ENCODE measurements at places on chromosomes 4 and X. TPM values are rescaled to one million over a fixed set of nuclear protein-coding genes. Genes with fewer than 3 reads are reported as not detected.
A peak's percentile ranks its signal among the peaks of the same experiment; 100 is the strongest.

Gene FGF16
- not detected for total RNA-seq

Gene MAGEA2
- total RNA-seq, result not detected

Gene PCSK1N
- total RNA-seq, result 53.3 TPM

Gene STATH
- total RNA-seq, result not detected

Gene OCRL
- total RNA-seq, result 30.7 TPM

Gene CACNA1F
- total RNA-seq, result not detected

Gene KLHL34
- total RNA-seq, result 0.12 TPM

Gene FAAH2
- total RNA-seq, result 10.3 TPM

GRCh38 chr4:5709207-5709575 is 832 bp upstream of the EVC2 start:
- H3K4me1 ChIP-seq, result no peaks in the 10 kb centered on the region
- H3K27ac ChIP-seq, result no peak overlapping the region
- no peaks in the 10 kb centered on the region for H3K36me3 ChIP-seq
- DNase-seq, result no peak

GRCh38 chrX:97310373-97310772 is 426.7 kb downstream of the RPA4 start:
- no peak overlapping the region for H3K27ac ChIP-seq
- no peak overlapping the region for H3K4me3 ChIP-seq
- no peak for DNase-seq
- no peaks in the 10 kb centered on the region for H3K27me3 ChIP-seq
- peaks cover 11% of the 10 kb centered on the region for H3K4me1 ChIP-seq

DNA sequence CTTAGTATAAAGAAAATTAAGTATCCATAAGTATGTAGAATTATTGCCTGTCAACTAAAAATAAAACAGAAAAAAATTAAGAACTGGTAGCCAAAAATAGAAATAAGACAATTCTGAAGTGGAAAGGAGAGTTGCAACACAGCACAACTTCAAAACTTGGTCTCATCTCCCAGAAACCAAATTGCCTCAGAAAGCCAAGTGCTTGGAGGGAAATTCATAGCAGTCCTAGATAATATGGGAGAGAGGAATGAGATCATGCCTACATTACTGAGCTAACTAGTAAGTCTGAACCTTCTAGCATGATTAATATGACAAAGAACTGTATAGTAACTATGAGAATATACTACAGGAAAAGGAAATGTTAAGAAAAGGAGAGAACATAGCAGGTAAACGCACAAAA is 256.5 kb downstream of the LDB2 start:
- no peaks in the 10 kb centered on the region for H3K4me1 ChIP-seq
- no peaks in the 10 kb centered on the region for H3K36me3 ChIP-seq
- no peak overlapping the region for H3K27ac ChIP-seq
- no peak overlapping the region for H3K4me3 ChIP-seq
- DNase-seq, result no peak
- peaks cover 14% of the 10 kb centered on the region for H3K27me3 ChIP-seq

- no peaks in the 10 kb centered on the region for H3K36me3 ChIP-seq
- H3K4me3 ChIP-seq, result no peak overlapping the region
- H3K4me1 ChIP-seq, result no peaks in the 10 kb centered on the region
- DNase-seq, result no peak
- no peak overlapping the region for H3K27ac ChIP-seq
- no peaks in the 10 kb centered on the region for H3K27me3 ChIP-seq
Observed at GRCh38 chrX:45524296-45524695, 323.6 kb upstream of the DIPK2B start.

- peak overlapping the region; percentile 76 for H3K4me3 ChIP-seq
- peak; percentile 35 for DNase-seq
- H3K27me3 ChIP-seq, result no peaks in the 10 kb centered on the region
- peak overlapping the region; percentile 47 for H3K27ac ChIP-seq
Observed at GRCh38 chr4:15001248-15001868, 923 bp upstream of the CPEB2 start.

DNA sequence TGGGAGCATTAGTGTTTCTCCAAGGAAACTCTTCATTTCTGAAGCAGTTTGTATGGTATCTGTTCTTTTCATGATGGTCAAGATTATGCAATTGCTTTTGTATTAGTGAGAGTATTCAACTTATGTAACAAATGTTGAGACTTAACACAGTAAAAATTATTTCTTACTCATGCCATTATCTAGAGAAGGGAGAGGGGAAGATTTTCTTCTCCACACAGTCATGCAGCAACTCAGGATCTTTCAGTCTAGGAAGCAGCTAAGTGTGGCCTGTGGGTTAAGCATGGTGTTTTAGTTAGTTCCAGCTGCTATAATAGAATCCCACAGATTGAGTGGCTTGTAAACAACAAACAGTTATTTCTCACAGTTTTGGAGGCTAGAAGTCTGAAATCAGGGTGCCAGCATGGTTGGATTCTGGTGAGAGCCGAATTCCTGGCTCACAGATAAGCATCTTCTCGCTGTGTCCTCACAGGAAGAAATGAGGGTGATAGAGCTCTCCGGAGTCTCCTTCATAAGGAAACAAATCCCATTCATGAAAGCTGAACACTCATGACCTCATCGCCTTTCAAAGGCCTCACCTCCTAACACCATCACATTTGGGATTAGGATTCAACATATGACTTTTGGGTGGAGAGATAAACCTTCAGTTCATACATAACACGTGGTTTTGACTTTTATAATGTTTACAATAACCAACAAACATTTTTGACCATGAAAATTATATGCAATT is 101.2 kb downstream of the FRMPD4 start:
- DNase-seq, result no peak
- no peak overlapping the region for H3K27ac ChIP-seq
- no peaks in the 10 kb centered on the region for H3K27me3 ChIP-seq
- no peaks in the 10 kb centered on the region for H3K4me1 ChIP-seq

- no peak overlapping the region for H3K4me3 ChIP-seq
- H3K27ac ChIP-seq, result no peak overlapping the region
- no peaks in the 10 kb centered on the region for H3K36me3 ChIP-seq
- H3K27me3 ChIP-seq, result no peaks in the 10 kb centered on the region
Observed at GRCh38 chr4:169342906-169343564, 72.3 kb upstream of the SH3RF1 start.

- H3K4me3 ChIP-seq, result no peak overlapping the region
- no peaks in the 10 kb centered on the region for H3K4me1 ChIP-seq
- DNase-seq, result no peak
- H3K27ac ChIP-seq, result no peak overlapping the region
Observed at GRCh38 chr4:144450526-144450925, 195.4 kb upstream of the HHIP start.

DNA sequence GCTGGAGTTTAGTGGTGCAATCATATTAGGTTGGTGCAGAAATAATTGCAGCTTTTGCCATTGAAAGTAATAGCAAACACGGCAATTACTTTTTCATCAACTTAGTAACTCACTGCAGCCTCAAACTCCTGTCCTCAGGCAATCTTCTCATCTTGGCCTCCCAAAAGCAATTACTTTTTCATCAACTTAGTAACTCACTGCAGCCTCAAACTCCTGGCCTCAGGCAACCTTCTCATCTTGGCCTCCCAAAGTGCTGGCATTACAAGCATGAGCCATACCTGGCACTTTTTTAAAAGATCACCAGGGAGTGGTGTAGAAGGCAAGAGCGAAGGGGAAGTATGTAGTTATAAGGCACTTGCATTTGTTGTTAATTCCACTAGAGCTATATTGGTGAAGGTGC is 491.1 kb upstream of the ADGRL3 start:
- H3K27me3 ChIP-seq, result no peaks in the 10 kb centered on the region
- H3K4me1 ChIP-seq, result no peaks in the 10 kb centered on the region
- no peak for DNase-seq
- no peak overlapping the region for H3K4me3 ChIP-seq
- no peaks in the 10 kb centered on the region for H3K36me3 ChIP-seq

- H3K4me1 ChIP-seq, result no peaks in the 10 kb centered on the region
- peaks cover 4% of the 10 kb centered on the region for H3K36me3 ChIP-seq
Observed at GRCh38 chr4:40927074-40927473, 177.3 kb downstream of the NSUN7 start.

DNA sequence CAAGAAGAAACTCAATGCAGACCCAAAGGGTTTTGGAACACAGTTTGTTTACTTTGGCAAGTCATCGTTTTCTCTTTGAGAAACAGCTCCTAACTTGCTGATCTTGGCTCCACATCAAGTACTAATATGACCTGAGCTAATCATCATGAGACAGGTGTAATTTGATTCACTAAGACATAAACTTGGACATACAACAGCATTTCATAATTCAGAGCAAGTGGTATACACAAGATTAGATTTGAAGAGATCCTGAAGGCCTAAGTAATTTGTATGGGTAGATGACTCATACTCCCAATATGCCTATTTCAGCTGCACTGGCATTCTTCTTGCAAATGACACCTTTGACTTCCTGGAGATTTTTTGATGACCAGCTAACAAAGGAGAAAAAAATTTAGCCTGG is 1521.7 kb downstream of the RPA4 start:
- H3K27me3 ChIP-seq, result no peaks in the 10 kb centered on the region
- no peaks in the 10 kb centered on the region for H3K4me1 ChIP-seq
- no peak for DNase-seq
- H3K27ac ChIP-seq, result no peak overlapping the region

DNA sequence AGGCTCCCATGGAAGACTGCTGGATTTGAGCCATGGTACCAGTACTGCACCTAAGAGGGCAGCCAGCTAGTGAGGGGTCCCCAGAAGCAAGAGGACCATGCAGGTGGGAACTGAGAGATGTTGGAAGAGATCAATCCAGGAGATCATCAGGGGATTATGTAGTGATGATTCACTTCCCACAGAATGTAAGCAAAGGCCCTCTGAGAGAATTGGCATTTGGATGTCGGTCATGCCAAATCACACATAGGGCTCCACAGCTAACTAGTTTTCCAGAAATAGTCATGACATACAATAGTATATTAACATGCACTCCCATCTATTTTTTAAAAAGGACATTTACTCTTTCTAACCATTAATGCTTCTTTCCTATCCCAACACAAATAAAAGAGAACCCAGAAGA is 112.5 kb downstream of the RASGEF1B start:
- H3K27me3 ChIP-seq, result no peaks in the 10 kb centered on the region
- DNase-seq, result no peak
- no peak overlapping the region for H3K27ac ChIP-seq
- H3K36me3 ChIP-seq, result no peaks in the 10 kb centered on the region

GRCh38 chr4:103050736-103051436 is 25.7 kb downstream of the SLC9B2 start:
- H3K27ac ChIP-seq, result no peak overlapping the region
- no peaks in the 10 kb centered on the region for H3K27me3 ChIP-seq
- no peaks in the 10 kb centered on the region for H3K36me3 ChIP-seq
- DNase-seq, result no peak
- H3K4me1 ChIP-seq, result no peaks in the 10 kb centered on the region

GRCh38 chrX:23623797-23624196 is 43.5 kb upstream of the PRDX4 start:
- DNase-seq, result no peak
- H3K27ac ChIP-seq, result no peak overlapping the region
- H3K36me3 ChIP-seq, result no peaks in the 10 kb centered on the region
- H3K27me3 ChIP-seq, result peaks cover 24% of the 10 kb centered on the region
- no peak overlapping the region for H3K4me3 ChIP-seq

GRCh38 chr4:99628040-99628439 is 29.6 kb downstream of the C4orf54 start:
- no peak overlapping the region for H3K27ac ChIP-seq
- no peak overlapping the region for H3K4me3 ChIP-seq
- no peak for DNase-seq
- H3K4me1 ChIP-seq, result peaks cover 27% of the 10 kb centered on the region

DNA sequence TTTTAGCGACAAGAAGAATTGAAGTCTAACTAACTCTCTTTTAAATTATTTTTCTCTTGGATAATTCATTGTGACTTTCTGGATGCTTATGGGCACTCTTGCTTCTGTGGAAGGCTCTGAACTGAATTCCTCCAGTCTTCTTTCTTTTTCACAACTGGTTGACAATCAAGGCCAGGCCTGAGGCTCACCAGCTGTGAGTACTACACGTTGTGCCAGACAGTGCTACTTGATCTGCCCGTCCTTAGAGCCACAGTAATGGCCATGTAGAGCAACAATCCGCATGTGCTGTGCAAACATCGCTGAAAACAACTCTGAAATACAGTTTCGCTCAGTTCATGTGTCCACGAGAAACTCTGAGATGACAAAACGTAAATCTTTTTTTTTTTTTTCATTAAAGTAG is 1336.3 kb upstream of the AGA start:
- DNase-seq, result no peak
- no peaks in the 10 kb centered on the region for H3K27me3 ChIP-seq
- no peaks in the 10 kb centered on the region for H3K36me3 ChIP-seq

DNA sequence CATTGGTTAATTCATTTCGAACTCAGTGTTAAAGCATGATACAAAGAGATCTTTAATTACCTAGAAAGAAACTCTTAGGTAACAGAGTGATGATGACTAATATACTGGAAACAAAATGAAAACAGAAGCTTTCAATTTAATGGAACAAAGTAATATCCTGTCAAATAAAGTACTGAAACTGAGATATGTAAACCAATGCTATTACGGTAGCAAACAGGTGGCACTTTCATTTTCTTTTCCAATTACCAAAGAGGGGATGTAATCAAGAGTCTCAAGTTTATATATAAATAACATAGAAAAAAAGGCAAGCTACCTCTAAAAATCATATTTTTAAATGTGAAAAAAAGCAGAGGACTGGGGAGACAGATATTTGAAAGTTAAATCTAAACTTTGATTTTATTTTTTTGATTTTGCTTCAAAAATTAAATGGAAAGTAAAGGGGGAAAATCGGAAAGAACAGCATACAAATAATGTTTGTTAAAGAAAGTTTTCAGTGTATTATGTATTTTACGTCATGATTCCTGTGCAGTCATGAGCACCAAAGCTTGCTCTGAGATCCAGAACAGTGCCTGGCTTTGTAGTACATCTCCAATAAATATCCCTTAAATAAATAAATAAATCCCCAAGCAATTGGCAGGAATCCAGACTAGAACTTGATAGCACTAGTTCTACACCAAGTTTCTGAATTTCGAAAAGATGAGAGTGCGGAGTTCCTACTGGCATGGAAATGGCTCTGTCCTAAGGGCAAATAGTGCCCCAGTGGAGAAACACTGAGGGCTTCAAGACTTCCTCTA is 25.0 kb upstream of the RAPGEF2 start:
- no peak for DNase-seq
- H3K27ac ChIP-seq, result peak overlapping the region; percentile 54
- H3K36me3 ChIP-seq, result no peaks in the 10 kb centered on the region
- no peaks in the 10 kb centered on the region for H3K27me3 ChIP-seq
- peaks cover 8% of the 10 kb centered on the region for H3K4me1 ChIP-seq
- no peak overlapping the region for H3K4me3 ChIP-seq

Data from Calu3 (cell line).